K562 (cell line): ENCODE measurements at places on chromosomes 1 and 21.
A peak's percentile ranks its signal among the peaks of the same experiment; 100 is the strongest.

DNA sequence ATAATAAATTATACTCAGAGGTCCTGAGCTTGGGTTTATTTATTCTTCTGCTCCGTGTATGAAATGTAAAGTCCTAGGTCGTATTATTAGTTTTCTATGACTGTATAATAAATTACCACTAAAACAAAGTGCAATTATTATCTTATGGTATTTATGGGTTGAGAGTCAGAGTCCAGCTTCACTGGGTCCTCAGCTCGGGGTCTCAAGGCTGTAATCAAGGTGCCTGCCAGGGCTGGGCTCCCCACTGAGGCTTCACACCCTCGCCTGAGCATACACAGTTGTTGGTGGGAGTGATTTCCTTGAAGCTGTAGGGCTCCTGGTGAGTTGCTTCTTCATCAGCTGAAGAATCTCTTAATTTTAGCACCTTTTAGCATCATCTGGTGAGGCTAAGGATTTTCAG lies 15.2 kb downstream of the UBASH3A start:
- DNase-seq = no peak
- peaks cover 9% of the 10 kb centered on the region for H3K4me1 ChIP-seq
- H3K27me3 ChIP-seq = peaks cover 3% of the 10 kb centered on the region; the same call in 1 of the 2 replicates
- no peak overlapping the region for H3K4me3 ChIP-seq
- no peak overlapping the region for H3K27ac ChIP-seq
- no peaks in the 10 kb centered on the region for H3K36me3 ChIP-seq

- no peaks in the 10 kb centered on the region for H3K27me3 ChIP-seq
- peaks cover 17% of the 10 kb centered on the region; the same call in 2 of the 3 replicates for H3K4me1 ChIP-seq
- DNase-seq = no peak
- no peak overlapping the region for H3K27ac ChIP-seq
Observed at GRCh38 chr1:23522244-23522982, 8.6 kb downstream of the E2F2 start.

DNA sequence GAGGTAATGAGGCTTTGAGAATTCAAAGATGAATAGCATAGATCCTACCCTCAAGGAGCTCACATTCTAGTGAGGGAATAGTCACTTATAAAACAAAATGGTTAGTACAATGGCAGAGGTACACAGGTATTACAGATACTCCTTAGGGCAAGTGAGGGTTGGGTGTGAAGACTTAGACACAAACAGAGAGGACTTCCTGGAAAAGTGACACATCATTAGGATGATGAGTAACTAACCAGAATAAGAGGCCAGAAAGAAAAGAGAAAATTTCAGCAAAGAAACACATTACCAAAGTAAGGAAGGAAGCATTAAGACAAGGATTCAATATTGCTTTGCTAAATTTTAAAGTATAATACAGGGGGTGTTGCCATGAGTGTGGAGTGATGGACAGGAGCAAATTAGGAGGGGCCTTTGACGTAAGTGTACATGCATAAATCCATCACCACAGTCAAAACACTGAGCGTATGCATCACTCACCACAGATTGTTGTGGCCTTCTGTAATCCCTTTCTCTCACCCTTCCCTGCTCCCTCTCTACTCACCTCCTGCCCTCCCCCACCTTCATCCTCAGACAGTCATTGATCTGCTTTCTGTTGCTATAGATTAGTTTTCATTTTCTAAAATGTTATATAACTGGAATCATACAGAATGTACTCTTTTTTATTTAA lies 7.9 kb downstream of the CD53 start:
- peaks cover 55% of the 10 kb centered on the region for H3K4me1 ChIP-seq
- peaks cover 8% of the 10 kb centered on the region; the same call in 2 of the 3 replicates for H3K36me3 ChIP-seq
- peak; percentile 57 for DNase-seq
- peak overlapping the region; percentile 93 for H3K27ac ChIP-seq
- no peak overlapping the region for H3K4me3 ChIP-seq

DNA sequence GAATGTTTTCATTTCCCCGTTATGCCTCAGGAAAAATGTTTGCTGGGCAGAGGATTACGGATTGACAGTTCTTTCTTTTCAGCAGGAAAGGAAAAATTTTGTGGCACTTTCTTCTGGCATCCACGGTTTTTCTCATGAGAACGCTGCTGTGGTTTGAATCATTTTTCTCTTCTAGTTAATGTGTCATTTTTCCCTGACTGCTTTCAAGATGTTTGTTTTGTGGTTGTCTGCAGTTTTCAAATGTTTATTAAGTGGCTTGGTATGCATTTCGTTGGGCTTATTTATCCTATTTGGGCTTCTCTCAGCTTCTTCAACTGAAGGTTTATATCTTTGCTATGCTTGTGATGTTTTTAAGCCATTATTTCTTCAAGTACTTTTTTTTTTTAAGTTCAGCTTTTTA lies 359.0 kb downstream of the RGS7 start:
- no peak overlapping the region for H3K27ac ChIP-seq
- no peak for DNase-seq
- H3K4me1 ChIP-seq = no peaks in the 10 kb centered on the region
- no peaks in the 10 kb centered on the region for H3K36me3 ChIP-seq
- H3K27me3 ChIP-seq = no peaks in the 10 kb centered on the region
- no peak overlapping the region for H3K4me3 ChIP-seq

DNA sequence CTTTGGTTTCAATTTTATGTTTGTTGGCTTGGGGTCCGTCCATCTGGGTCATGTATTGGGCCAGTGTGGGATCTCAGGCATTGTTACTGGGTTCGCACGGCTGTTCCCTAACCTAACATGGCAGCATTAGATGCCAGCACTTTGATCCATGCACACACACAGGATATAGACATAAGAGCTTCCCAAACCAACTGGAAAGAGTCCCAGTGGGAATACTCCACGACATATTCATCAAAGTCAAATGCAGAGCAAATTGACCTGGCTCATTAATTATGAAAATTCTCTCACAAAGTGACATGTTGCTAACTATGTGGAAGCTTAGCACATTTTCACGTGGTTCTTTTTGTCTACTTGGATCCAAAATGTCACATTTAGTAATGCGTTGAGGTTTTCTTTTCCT lies 130.4 kb downstream of the SETD4 start:
- H3K27ac ChIP-seq = no peak overlapping the region
- DNase-seq = no peak
- H3K27me3 ChIP-seq = peaks cover 3% of the 10 kb centered on the region; the same call in 1 of the 2 replicates
- H3K36me3 ChIP-seq = no peaks in the 10 kb centered on the region

DNA sequence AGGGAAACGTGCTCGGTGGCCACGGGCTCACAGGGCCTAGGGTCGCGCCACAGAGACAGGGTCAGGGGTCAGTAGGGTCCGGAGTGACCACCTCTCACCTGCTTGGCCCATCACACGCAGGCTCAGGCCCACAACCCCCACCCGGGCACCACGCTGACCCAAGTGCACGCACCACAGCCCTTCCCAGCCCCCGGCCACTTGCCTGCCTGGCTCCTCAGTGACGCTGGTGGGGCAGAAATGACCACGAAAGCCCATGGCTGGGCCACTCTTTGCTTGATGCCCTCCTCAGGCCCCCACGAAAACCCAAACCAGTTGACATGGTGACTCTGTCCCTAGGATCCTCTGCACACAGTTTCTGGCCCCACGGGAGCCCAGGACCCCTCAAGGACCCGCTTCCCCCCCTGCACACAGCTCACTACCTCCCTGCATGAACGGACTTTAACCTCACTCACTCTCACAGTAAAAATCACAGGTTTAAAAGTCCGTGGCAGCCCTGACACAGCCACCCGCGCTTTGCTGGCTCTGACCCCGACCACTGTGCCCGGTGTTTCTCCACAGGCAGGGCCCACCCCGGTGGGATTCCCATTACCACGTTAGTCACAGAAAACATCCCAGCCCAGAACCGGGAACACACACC lies 20.7 kb downstream of the NADK start:
- no peak for DNase-seq
- H3K27me3 ChIP-seq = no peaks in the 10 kb centered on the region
- H3K27ac ChIP-seq = peak overlapping the region; percentile 87; the same call in 2 of the 3 replicates

DNA sequence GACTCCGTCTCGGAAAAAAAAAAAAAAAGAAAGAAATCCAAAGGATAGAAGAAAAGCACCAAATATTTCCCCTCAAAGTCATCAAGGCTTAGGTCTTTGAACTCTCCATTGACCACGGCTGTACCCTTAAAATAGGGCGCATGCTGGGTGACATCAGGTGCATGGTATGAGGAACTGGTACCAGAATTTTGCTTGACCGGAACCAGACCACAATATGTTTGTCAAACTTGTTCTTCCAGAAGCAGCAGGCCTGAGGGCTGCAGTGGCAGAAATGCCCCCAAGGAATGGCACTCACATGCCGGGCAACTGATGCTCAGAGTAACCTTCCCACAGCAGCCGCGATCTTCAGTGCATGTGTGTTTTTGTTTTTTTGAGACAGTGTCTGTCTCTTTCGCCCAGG lies 21.0 kb downstream of the RCC1 start:
- no peak overlapping the region for H3K27ac ChIP-seq
- DNase-seq = no peak
- H3K4me1 ChIP-seq = peaks cover 24% of the 10 kb centered on the region
- H3K27me3 ChIP-seq = no peaks in the 10 kb centered on the region

GRCh38 chr21:38858026-38858811 lies 52.5 kb downstream of the ETS2 start:
- H3K4me3 ChIP-seq = no peak overlapping the region
- no peaks in the 10 kb centered on the region for H3K36me3 ChIP-seq
- peaks cover 25% of the 10 kb centered on the region for H3K4me1 ChIP-seq

DNA sequence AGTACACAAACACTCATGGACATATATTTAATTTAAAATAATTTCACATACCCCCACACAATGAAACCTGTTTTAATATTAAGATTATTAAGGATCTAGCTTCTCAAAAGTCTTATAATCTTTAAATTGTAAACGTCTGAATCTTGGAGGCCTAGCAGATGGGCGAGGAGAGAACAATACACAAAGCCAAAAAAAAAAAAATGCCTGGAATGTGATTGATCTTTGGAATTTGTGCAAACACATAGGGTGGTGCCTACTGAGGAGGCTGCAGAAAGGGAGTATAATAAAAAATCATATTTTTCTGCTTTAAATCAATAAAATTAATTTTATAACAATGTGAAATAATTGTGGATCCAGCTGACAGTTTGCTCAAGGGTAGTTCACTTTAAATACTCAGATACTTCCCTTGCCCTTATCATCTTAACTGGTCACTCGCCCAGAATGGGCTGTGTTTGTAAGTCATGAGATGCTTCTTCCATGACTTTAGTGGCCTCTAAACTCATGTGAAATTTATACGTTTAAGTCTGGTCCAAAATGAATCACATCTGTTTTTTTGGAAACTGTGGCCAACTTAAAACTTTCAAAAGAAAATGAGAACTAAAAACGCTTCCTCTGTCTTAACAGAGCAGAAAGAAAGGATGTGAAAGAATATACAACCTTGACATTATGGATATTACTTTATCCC lies 802.8 kb upstream of the CXADR start:
- no peak overlapping the region for H3K27ac ChIP-seq
- no peaks in the 10 kb centered on the region for H3K27me3 ChIP-seq
- H3K36me3 ChIP-seq = no peaks in the 10 kb centered on the region
- H3K4me3 ChIP-seq = no peak overlapping the region

DNA sequence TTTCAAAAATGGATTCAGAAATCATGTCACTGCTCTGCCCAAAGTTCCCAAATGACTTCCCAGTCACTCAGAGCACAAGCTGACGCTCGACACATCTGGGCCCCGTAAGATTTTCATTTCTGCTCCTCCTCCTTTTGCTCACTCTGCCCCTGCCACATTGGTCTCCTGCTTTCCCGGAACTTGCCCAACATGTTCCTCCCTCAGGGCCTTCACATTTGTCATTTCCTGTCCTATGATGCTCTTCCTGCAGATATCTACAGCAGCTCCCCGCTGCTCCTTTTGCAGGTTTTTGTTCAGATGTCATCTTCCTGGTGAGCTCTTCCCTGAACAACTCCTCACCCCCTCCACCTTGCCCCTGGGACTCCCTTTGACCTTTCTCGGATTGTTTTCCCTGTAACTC lies 58.5 kb upstream of the IVNS1ABP start:
- no peaks in the 10 kb centered on the region; the same call in 2 of the 3 replicates for H3K27me3 ChIP-seq
- DNase-seq = no peak

GRCh38 chr1:225748529-225748928 lies 29.1 kb upstream of the SRP9 start:
- no peak overlapping the region for H3K4me3 ChIP-seq
- peaks cover 75% of the 10 kb centered on the region for H3K27me3 ChIP-seq
- no peak overlapping the region for H3K27ac ChIP-seq
- H3K36me3 ChIP-seq = no peaks in the 10 kb centered on the region
- DNase-seq = no peak

DNA sequence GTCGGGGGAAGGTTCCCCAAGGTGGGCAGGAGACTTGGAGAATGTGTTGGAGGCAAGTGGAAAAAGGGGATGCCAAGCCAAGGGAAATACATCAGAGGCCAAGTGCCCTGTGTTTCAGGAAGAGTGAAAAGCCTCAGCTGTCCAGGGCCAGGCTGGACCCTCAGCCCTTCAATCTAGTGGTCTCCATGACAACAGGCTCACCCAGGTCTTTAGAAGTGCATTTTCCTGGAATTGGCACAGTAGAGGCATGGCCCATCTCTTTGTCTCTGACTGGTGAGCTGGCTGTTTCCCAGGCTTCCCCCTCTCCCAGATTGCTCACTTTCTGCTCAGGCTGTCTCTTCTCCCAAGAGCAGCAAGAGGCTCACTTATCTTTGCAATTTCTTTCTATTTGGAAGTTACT lies 10.4 kb upstream of the RHBG start:
- no peak for DNase-seq
- no peaks in the 10 kb centered on the region for H3K4me1 ChIP-seq
- no peaks in the 10 kb centered on the region for H3K36me3 ChIP-seq
- peaks cover 22% of the 10 kb centered on the region for H3K27me3 ChIP-seq
- no peak overlapping the region for H3K4me3 ChIP-seq

DNA sequence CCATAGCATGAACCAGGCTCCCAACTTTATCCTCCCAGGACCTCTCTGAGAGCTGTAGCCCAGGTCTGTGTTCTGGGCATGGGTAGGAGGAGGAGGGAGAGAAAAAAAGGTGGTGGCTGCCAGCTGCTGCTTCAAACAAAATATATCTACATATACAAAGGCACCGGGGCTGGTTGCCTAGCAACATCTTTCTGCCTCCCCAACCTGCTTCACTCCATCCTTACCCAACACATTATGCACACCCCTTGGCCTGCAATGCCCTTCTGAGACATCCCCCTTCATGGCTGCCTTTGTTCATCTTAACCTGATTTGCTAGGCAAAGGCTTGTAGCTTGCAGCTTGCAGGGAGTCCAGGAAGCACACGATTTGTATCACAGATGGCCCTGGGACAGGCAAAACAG lies 27.2 kb upstream of the ATP1A1 start:
- H3K27me3 ChIP-seq = peaks cover 12% of the 10 kb centered on the region; the same call in 1 of the 2 replicates
- no peaks in the 10 kb centered on the region for H3K36me3 ChIP-seq
- no peak for DNase-seq
- no peaks in the 10 kb centered on the region for H3K4me1 ChIP-seq
- H3K27ac ChIP-seq = no peak overlapping the region
- no peak overlapping the region for H3K4me3 ChIP-seq

GRCh38 chr1:40844079-40844478 lies 18.1 kb downstream of the CITED4 start:
- DNase-seq = no peak
- H3K27ac ChIP-seq = no peak overlapping the region
- H3K36me3 ChIP-seq = no peaks in the 10 kb centered on the region
- H3K4me3 ChIP-seq = no peak overlapping the region
- H3K4me1 ChIP-seq = peaks cover 48% of the 10 kb centered on the region

DNA sequence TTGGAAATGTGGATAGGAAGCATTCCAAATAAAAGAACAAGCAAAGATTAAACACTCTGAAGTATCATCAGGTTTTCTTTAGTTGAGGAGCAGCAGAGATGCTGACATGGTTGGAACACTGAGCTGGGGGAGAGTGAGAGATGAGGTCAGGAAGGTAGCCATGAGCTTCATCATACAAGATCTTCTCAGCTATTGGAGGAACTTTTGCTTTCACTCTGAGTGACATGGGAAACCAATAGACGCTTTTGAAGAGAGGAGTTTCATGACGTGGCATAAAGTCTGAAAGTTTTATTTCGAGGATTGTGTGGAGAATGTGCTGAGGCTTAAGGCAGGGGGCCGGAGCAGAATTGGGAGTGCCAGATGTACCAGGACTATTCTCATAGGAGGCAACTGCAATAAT lies 616.2 kb upstream of the CAMK1G start:
- H3K27me3 ChIP-seq = no peaks in the 10 kb centered on the region
- no peak for DNase-seq
- no peak overlapping the region for H3K27ac ChIP-seq
- no peaks in the 10 kb centered on the region for H3K36me3 ChIP-seq
